ENCODE measurements at places on chromosomes 7 and 10.

DNA sequence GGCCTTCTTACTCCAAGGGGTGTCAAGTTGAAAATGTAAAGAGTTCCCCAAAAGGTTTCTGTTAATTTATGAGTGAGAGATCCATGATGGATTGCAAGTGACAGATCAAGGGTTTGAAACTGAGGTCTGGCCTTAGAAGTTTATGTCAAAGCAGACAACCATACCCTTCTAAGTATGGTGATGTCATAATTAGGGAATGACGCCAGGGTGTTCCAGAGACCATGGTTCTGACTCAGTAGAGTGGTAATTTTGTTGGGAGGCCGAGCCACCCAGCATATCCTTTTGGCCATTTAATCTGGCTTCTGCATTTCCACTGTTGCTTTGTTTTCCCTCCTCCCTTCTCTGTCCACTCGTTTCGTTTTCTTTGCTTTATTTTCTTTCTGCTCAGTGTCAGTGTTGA is 2.7 kb downstream of the TRUB1 start:
- no peak for DNase-seq

DNA sequence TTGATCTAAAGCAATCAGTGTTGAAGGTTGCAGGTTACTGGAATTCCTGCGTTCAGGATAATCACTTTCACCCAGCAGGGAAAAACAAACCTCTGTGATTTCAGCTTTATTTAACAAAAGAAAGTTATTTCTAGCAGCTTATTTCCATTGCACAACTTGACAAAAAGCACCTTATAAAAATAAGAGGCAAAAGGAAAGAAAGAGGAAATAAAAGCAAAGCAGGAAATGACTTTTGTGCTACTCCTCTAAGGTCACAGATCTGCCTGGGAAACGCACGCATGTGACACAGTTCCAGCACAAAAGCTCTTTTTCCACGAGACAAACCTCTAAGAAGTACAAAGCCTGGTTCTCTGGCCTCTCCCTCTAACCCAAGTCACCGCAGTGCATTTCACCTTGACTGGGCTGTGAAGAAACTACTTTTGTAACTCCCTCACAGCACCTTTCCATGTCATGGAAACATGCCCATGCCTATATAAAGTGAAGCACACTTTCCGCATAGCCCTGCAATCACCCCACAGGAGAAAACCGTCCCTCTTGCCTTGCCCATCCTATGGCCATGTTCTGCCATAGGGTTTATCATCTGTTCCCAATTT is 870 bp downstream of the ANK3 start:
- DNase-seq, result no peak

DNA sequence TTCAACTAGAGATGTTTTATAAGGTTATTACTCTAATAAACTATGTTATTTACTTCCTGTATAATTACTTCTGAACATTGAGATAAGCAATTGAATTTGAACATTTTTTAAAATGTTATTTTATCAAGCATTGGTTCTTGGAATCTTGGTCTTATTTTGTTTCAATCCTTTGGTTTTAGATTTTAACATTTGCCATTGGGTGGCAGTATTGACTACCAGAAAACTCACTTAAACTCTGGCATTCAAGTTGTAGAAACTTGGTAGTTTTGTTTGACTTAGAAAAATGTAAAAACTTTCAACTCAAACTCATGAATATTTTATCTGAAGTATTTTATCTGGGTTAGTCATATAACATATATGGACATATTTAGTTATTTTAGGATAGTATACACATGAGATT is 48.1 kb downstream of the ATRNL1 start:
- DNase-seq, result no peak

GRCh38 chr10:11131112-11131639 is 113.5 kb downstream of the CELF2 start:
- DNase-seq, result no peak

Measured in stimulated activated CD8-positive, alpha-beta memory T cell treated with anti-CD3 and anti-CD28 coated beads, Interleukin-7, amount 100 ng/mL, for 1 hour (primary cell).